ENCODE measurements at places on chromosomes 6 and 20. TPM values are rescaled to one million over a fixed set of nuclear protein-coding genes. Genes with fewer than 3 reads are reported as not detected.

- no peak for DNase-seq
These were observed 128.7 kb upstream of the CST7 start for GRCh38 chr20:24820345-24820744.

- no peak for DNase-seq
These were observed 43.9 kb downstream of the TFEB start for GRCh38 chr6:41691426-41692079.

GRCh38 chr6:151352410-151353396 is 38.7 kb downstream of the ZBTB2 start:
- peak; percentile 68 for DNase-seq

- DNase-seq = no peak
These were observed 2.6 kb upstream of the LIN28B start for GRCh38 chr6:104954190-104954797.

DNA sequence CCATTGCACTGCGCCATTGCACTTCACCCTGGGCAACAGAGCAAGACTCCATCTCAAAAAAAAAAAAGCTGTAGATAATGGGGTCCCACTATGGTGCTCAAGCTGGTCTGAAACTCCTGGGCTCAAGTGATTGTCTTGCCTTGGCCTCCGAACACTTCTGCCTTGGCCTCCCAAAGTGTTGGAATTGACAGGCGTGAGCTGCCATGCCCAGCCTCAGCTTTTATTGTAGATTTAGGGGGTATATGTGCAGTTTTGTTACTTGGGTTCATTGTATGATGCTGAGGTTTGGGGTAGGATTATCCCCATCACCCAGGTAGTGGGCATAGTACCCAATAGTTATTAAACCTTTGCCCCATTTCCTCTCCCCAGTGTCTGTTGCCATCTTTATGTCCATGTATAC is 11.4 kb downstream of the HSPA1B start:
- DNase-seq = no peak

DNA sequence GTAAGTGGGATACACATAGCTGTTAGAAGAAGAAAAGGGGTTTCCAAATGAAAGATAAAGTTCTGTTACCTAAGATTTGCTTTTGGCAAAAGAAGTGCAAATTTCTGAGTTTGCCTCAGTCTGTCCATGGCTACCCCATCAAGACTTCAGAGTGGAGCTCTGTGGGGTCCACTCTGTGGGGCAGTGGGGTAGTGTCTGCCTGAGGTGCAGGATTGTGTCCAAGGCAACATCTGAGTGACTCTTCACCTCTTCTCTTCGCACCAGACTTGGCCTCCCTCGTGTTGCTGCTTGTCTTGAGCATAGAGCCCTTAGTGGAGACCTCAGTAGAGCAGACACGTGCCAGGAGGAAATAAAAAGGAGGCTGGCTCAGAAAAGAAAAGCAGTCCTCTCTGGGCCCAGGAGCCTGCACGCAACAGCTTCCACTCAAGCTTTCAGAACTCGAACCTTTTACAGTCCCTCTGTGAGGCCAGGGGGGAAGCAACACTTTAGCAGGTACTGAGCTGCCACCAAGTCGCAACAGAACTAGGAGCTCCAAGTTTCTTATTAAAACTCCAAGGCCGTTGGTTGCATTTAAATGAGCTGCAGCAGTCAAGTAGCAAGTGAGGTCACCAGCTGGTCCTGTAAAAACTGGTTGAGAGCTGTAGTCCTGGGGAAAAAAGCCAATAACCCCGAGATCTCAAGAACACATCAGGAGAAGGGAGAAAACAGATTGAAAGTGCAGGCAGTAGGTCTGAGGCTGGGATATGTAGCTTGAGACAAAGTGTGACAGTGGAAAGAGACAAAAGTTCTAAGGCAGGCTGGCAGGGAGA is 413.5 kb downstream of the CDC5L start:
- DNase-seq = no peak

DNA sequence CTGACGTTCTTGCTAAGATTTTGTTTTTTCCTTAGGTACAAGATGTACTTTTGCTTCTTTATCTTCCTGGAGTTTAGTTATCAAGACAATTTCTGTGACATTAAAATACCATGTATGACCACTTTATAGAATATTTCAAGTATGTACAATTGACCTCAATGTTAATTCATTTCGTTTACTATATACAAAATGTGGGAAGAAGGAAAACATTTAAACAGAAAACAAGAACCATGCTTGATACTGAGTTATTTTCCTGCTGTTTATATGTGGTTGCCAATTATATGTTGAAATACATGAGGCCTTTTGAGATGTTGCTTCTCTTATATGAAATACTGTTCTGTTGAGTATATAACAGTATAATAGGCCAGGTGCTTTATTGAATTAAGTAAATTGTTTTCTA is 184.3 kb downstream of the JARID2 start:
- DNase-seq = no peak

GRCh38 chr6:7954477-7955200 is 44.1 kb upstream of the TXNDC5 start:
- DNase-seq = no peak

DNA sequence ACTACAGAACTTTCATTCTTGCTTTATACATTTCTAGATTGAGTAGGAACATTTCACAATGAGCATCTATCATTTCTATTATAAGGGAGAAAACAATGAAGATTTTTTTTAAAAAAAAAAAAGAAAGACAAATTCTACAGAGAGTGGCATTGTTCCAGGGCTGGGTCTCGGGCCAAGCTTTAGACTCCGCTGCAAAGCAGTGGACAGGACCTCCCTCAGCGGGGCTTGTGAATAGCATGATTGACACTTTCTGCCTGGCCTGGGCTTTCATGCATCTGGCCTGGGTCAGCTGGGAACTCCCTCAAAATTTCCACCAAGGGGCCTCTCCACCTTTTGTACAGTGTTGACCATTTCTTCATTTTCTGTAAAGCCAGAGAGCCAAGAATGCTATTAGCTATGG is 55.8 kb upstream of the HIVEP2 start:
- no peak for DNase-seq

- peak; percentile 60 for DNase-seq
These were observed 2.2 kb upstream of the VEGFA start for GRCh38 chr6:43767553-43768505.

- no peak for DNase-seq
These were observed 41.8 kb upstream of the FOXO3 start for GRCh38 chr6:108518714-108519576.

DNA sequence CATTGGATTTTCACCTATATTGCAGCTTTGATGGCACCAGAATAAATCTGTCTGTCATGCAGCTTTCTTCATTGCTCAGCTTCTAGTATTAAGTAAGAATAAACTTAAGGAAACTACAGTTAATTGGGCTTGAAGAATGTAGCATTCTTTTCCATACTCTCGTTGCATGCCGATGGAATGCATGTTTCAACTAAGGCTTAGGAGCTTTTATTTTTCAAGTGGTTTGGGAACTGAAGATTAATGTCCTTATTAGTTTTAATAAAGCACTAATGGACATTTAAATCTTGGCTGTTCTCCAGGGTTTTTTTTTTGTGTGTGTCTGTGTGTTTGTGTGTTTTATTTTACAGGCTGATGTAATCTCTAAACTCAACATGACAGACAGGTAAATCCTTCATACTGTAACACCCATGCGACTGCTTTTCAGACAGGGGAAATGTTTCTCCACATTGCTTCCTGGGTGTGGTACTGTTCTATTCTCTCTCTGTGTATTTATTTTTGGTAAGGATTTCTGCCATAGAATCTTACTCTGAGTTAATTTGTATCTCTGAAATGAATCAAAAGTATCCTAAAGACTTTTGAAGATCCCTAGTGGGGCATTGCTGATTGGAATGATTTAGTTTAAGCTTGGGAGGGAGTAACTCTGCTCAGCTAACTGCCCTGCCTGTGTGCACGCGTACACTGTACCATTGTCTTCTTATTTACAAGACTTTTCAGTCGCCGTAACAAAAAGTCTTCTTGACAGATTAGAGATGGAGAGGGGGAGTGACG is 38.0 kb downstream of the SLC9A8 start:
- no peak for DNase-seq

GRCh38 chr20:53338716-53339115 is 254.9 kb downstream of the ZNF217 start:
- no peak for DNase-seq

DNA sequence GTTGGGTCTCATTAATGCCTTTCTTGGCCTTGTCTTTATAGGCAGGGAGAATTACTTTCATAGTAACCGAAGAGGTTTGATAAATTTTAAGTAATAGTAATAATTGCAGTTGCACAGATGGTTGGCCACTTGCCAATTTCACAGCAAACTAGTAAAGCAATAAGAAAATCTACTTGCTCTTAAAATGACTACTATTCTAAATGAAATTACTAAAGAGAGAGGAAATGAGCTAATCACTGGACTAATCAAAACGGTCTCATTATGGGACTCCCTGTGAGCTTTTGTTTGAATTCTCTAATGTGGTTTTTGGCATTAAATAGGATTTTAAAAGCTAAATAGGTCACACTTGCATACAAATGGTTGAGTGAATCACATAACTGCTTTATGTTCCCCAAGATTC is 227.4 kb upstream of the PLN start:
- DNase-seq = no peak

GRCh38 chr6:7933794-7934193 is 23.2 kb upstream of the TXNDC5 start:
- DNase-seq = no peak

DNA sequence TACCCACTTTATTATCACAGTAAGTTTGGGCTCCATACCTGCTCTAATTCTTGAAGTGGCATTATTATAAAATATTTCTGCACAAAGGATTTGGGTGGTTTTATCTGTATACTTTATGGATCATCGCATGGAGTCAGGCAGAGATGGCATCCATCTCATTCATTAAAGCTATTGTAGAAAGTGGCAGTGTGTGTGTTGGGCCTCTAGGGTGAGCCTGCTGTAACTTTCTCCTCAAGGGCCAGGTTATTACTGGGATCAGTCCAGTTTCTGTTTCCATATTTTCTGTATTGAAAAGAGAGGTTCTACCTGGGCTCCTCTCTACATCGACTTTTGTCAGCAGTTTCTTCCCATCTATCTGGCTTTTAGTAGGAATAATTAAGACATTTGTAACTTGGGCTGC is 511.1 kb downstream of the MMUT start:
- no peak for DNase-seq

GRCh38 chr6:109372130-109372529 is 10.1 kb downstream of the CD164 start:
- DNase-seq = no peak

DNA sequence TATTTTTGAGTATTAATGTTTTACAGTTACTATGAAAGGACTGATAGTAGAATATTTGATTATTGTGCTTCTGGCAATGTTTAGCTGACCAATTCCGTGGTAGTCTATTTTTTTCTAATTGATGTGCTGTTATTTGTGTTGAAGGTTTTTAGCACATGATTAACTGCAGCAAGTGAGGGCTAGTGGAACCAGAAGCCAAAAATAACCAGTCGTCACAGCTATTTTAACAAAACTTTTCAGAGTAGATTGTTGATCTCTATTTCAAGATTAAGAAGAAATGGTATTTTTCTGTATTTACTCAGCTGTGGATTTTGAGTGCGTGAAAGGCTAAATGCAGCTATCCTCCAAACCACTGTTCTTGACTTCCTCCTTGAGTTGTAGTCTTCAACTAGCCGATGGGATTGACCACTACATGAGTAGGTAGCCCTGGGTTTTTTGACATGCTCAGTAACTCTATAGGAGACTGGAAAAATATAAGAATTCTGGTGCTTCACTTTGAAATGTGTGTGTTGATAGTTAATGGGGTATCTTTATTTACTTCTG is 258.0 kb downstream of the ZFAND3 start:
- no peak for DNase-seq

GRCh38 chr6:6699741-6700367 is 111.3 kb downstream of the LY86 start:
- DNase-seq = peak; percentile 84

- no peak for DNase-seq
These were observed 2.4 kb downstream of the SLC44A4 start for GRCh38 chr6:31876357-31876756.

DNA sequence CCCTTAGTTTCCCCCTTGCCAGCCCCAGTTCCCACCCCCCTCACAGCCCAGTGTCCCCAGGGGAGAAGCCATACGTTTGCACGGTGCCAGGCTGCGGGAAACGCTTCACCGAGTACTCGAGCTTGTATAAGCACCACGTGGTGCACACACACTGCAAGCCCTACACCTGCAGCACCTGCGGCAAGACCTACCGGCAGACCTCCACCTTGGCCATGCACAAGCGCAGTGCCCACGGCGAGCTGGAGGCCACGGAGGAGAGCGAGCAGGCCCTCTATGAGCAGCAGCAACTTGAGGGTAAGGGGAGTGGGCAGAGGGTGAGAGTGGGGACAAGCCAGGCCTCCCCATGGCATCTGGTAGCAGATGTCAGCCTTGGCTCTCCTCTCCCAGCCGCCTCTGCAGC is 5.1 kb upstream of the DEF6 start:
- peak; percentile 49 for DNase-seq

GRCh38 chr20:1373614-1374013 is 19.2 kb downstream of the FKBP1A start:
- no peak for DNase-seq

GRCh38 chr20:50127587-50128519 is 14.9 kb upstream of the UBE2V1 start:
- DNase-seq = no peak

DNA sequence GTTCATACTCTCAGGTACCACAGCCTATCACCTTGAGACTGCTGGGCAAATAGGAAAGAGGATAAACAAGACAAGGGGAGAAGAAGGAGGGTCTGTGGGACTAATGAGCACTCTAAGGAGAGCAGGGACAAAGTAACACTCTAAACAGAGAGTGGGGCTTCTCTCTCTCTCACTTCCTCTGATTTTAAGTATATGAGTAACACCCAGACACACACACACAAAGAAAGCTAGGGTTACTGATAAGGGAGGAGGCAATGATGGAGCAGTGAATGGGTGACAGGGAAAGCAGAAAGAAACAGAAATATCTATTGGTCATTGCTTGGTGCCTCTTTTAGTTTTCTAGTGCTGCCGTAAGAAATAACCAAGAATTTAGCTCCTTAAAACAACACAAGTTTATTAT is 96.2 kb upstream of the RNF217 start:
- no peak for DNase-seq

DNA sequence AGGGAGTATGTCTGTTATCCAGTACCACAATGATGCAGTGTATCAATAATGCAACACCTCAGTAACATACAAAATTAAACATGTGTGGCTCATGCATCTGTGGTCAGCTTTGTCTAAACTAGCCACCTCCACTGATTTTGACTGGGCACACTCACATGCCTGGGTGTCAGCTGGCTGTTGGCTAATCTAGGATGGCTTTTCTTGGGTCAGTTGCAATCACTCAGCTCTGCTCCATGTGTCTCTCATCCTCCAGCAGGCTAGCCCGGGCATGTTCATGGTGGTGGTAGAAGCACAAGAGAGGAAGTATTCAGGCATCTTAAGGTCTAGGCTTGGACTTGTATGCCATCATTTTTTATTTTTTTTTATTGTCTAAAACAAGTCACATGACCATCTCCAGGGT is 59.3 kb upstream of the JAG1 start:
- no peak for DNase-seq

- DNase-seq = no peak
These were observed 180.5 kb downstream of the TENT5A start for GRCh38 chr6:81572020-81572419.

- no peak for DNase-seq
These were observed 8.3 kb upstream of the ZBTB2 start for GRCh38 chr6:151399679-151400078.

MUCL3 gene
- not detected for total RNA-seq

IP6K3 gene
- 16.6 TPM for total RNA-seq

HLA-DQA1 gene
- 5.2 TPM for total RNA-seq

KIF16B gene
- 19.7 TPM for total RNA-seq

ENPP3 gene
- total RNA-seq = 0.16 TPM

UNC93A gene
- total RNA-seq = not detected

SLC22A3 gene
- 0.54 TPM for total RNA-seq

HDGFL1 gene
- not detected for total RNA-seq

LPA gene
- not detected for total RNA-seq

CDS2 gene
- 84.0 TPM for total RNA-seq
